ENCODE measurements at places on chromosomes 12 and 14.
A peak's percentile ranks its signal among the peaks of the same experiment; 100 is the strongest.

DNA sequence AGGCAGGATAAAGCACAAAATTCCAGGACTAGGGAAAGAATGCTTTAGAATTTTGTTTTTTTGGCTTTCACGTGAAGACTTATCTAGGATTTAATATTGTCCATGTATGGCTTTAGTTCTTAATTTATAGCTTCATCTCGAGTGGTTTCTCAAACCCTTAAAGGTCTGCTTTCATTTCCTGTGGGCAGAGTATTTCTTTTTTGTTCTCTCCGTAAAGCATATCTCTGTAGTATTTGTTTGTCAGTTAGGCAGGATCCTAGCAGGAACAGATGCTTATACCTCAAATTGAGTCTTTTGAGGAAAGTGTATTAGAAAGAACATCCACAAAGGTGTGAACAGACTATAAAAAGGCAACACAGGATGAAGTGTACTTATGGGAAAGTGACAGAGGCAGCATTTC lies 697.1 kb upstream of the SEL1L start:
- DNase-seq, result no peak

DNA sequence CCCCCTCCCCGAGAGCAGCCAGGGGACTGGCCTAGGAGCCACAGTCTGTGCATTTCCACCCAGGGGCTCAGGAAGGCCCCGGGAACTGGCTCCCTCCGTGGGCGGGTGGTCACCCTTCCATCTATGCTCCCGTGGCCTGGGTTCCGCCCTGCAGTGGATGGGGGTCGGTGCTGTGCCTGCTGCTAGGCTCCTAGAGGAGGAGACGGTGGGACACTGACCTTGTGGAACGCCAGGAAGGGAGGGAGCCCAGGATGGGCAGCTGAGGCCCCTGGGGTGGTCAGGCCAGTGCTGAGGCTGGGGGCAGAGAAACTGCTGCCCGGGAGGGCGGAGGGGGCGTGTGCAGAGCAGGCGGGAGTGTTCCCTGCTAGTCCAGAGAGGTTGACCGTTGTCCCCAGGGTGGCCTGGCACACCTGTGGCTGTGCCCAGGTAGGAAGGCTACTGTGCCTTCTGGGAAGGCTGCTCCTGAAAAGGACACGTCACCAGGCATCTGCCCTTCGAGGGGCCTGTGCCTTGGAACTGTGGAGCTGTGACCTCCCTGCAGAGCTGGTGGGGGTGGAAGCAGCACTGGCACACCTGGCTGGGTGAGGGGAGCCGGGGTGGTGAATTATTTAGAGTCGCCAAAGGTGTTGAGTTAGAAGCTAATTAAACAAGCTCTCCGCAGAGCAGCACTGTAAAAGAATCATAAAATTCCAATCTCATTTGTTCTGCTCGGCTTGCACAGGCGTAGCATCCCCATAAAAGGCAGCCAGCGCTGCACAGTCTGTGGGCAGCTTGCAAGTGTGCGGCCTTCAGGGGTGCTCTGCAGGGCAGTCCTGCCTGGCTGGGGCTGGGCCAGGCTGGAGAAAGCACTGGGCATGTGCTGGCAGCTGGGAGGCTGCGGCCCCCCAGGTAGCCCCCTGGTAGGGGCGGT lies 145.1 kb downstream of the KIF26A start:
- DNase-seq, result no peak

GRCh38 chr14:24690492-24690891 lies 56.5 kb upstream of the GZMB start:
- no peak for DNase-seq

GRCh38 chr14:22105006-22105623 lies 431.5 kb upstream of the OR4E1 start:
- no peak for DNase-seq

DNA sequence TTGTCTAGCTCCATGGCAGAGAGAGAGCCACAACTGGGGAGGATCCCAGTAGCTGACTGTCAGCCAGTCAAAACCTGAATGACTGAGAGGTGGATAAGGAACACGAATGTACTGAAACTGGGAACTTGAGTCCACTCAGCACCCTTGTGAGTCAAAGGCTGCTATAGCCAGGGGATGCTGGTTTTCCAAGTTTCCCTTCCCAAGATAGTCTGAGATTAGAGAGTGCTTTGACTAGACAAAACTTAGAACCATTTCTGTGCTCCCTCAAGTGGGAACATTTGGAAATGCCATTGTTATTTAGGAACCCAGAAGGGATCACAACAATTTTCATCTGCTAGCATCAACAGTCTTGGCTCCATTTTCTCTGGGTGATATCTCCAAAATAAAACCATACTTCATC lies 4.0 kb downstream of the PRKAG1 start:
- DNase-seq, result peak; percentile 43

DNA sequence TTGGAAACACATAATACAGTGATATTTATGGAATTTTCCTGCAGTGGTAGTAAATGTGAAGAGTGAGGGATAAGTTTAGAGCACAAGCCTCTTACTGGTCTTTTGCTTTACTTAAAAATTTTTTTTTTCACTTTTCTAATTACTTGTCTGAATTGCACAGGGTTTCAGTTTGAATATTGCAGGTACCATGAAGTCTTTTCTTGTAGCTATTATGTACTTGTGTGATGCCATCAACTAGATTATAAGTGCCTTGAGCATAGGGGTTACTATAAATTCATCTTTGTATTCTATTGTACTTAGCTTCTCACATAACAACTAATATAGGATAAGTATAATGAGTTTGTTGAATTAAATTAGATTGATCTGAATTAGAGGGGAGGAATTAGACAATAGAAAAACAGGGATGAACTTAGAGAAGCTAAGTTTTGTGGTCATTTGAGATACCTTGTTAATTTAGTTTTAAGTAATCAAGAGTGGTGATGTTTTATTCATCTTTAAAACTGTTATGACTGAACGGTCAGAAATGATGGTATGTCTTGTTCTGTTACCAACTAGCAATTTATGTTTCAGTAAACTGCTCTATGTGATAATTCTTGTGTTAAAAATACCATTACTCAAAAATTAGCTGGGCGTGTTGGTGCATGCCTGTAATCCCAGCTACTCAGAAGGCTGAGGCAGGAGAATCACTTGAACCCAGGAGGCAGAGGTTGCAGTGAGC lies 42.1 kb downstream of the CCDC91 start:
- no peak for DNase-seq

- peak; percentile 23 for DNase-seq
Measured at GRCh38 chr14:66508846-66509621, 1.1 kb downstream of the GPHN start.
